Tibial nerve (tissue), 4 donors: ENCODE measurements at places on chromosomes 11 and 22. TPM values are rescaled to one million over a fixed set of nuclear protein-coding genes. Genes with fewer than 3 reads are reported as not detected.

Gene TPBGL
- not detected for total RNA-seq

Gene CRACR2B
- total RNA-seq: 19.7 TPM

Gene HEPN1
- total RNA-seq: not detected

Gene VWCE
- total RNA-seq: 6.3 TPM
